ENCODE measurements at places on chromosomes 7 and 10. TPM values are rescaled to one million over a fixed set of nuclear protein-coding genes. Genes with fewer than 3 reads are reported as not detected.

DNA sequence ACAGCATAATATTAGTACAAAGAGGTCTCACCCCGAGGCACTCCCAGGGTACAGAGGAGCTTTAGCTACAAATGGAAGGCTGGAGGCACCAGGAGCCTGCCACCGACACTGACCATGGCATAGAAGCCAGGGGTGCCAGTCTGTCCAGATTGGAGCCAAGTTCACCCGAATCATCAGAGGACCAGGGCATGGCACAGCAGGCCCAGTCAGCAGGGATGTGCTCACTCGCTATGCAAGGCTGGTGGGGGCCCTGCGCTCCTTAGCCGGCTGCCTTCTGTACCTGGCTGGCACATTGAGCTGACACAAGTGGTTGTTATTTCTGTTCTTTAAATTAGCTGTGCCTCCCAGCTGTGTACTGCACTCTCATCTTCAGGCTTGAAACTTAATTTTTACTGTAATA lies 149.3 kb downstream of the TCERG1L start:
- DNase-seq = no peak

DNA sequence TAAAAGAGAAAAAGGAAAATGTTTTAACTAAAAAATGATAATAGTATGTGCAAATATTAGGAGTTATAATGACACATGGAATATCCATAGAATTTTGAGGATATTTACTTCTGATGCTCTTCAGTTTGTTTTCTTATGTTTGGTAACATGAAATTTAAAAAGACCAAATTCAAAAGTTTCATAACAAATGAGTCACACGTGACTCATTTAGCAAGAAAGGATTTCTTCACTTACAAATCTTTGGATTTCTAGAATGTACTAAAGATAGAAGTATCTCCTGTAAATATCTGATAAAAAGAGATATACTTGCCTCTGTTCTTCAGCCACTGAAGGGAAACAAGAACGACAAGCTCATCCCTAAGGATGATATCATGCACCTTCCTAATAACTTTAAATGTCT lies 774.5 kb upstream of the LRRTM3 start:
- DNase-seq = no peak

DNA sequence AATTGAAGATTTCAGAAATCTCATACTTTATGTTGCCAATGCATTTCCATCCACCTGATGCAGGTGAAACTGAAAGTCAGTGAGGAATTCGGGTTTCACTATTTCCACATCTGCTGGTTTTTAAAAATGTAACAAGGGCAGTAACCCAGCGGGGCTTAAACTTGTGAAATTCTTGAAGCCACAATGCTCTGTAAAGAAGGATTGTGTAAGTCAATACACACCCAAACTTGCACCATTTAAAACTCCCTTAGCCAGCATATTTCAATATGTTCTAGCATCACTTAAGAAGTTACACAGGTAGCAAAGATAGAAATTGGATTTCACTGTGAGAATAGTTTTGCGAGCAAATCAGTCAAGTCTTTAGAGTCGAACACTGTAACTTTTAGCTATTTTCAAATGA lies 386.1 kb downstream of the PLXDC2 start:
- DNase-seq = no peak

TFR2 gene
- polyA plus RNA-seq = 0.07 TPM

GAD2 gene
- polyA plus RNA-seq = not detected

- no peak for DNase-seq
Observed at GRCh38 chr10:71835671-71836595, 15.1 kb downstream of the PSAP start.

CYP3A7 gene
- polyA plus RNA-seq = not detected

DNA sequence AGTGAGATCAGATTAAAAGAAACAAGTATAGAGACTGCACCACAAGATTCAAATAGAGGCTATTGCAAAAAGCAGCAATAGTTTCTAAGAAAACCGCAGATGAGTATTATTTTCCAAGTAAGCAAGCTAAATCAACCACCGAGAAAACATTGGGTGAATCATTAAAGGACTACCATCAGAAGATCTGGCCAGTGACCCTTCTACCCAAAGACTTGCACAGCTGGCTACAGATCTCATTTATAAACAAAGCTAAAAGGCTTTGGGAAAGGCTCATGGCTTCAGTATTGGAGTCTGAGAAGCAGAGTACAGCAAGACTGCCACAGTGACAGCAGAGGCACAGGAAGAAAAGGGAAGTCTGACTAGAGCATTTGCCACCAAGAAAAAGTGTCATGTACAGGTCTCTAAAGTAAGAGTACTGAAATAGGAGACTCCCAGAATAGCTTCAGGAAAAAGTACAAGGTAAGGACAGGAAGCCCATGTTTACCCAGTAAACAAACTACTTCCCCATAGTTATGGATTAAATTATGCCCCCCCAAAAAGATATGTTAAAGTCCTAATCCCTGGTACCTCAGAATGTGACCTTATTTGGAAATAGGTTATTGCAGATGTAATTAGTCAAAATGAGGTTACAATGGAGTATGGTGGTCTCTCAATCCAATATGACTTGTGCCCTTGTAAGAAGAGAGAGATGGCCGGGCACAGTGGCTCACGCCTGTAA lies 19.0 kb downstream of the STEAP1 start:
- DNase-seq = no peak

DNA sequence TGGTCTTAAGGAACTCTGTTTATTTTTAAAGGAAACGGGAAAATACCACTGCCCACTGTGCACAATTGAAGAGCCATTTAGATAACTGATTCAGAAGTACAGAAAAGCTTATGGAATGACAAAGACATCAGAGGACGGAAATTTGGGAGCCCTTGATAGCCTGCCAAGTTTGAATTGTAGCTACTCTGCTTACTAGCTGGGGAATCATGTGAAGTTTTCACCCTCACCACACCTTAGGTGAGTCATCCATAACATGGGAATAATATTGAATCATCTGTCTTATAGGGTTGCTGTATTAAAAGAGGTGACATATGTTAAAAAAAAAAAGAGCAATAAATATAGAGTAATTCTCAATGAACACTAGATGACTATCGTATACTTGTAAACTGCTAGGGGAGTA lies 1104.2 kb downstream of the GATA3 start:
- DNase-seq = peak; percentile 44

GRCh38 chr7:116588225-116588624 lies 63.4 kb downstream of the CAV1 start:
- no peak for DNase-seq

- DNase-seq = no peak
Observed at GRCh38 chr10:133418289-133418993, 6.0 kb downstream of the SPRN start.

UFSP1 gene
- 1.4 TPM for polyA plus RNA-seq

DNA sequence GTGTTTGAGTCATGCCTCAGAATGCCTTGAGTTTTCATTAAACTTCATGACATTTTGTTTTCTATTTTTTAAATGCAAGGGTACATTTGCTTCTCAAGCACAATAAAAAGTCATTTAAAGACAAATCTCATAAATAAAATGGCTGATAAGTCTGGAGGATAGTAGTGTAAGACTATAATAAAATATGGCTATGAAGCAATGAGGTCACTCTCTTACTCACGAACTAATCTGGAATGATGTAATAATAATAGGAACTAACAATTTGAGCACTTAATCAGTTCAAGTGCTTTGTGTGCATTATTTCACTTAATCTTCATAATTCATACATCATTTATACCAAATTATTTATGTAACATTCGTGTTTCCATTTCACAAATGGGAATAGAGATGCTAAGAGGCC lies 149.3 kb upstream of the CTTNBP2 start:
- DNase-seq = no peak

TAS2R60 gene
- polyA plus RNA-seq = 0.08 TPM

PLCE1 gene
- polyA plus RNA-seq = 0.01 TPM

SUN3 gene
- polyA plus RNA-seq = not detected

DNA sequence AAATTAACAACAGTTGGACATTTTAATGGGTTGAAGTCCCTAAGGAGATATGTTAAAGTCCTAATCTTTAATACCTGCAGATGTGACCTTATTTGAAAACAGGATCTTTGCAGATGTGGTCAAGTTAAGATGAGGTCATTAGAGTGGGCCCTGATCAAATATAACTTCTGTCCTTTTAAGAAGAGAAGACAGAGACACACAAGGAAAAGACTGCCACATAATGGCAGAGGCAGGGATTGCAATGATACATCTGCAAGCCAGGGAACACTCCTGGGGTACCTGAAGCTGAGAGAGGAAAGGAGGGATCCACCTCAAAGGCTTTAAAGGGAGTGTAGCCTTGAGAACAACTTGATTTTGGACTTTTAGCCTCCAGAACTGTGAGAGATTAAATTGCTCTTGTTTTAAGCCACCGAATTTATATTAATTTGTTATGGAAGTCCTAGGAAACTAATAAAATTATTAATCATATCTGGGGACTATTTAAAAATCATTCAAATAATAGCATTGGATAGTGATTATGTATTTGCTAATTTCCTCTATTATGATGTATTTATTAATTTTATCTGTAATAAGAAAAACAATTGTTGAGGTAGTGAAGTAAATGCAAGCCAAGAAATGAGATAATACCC lies 700.0 kb upstream of the PCDH15 start:
- no peak for DNase-seq

AQP1 gene
- 0.17 TPM for polyA plus RNA-seq

EBF3 gene
- not detected for polyA plus RNA-seq

DNA sequence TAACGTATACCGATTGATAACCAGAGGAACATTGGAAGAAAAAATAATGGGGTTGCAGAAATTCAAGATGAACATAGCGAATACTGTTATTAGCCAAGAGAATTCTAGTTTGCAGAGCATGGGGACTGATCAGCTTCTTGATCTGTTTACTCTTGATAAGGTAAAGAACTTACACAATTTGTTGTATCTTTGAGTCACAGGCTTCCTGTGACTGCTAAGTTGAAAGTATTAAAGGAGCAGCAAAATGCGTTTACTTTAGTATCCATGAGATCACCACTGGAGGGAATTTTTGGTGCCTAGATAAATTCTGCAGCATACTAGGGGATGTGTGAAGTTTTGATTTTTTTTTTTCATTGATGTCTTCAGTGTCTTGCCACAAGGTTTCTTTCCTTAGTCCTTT lies 103.6 kb downstream of the BTAF1 start:
- DNase-seq = no peak

SPDYE2 gene
- not detected for polyA plus RNA-seq

DNA sequence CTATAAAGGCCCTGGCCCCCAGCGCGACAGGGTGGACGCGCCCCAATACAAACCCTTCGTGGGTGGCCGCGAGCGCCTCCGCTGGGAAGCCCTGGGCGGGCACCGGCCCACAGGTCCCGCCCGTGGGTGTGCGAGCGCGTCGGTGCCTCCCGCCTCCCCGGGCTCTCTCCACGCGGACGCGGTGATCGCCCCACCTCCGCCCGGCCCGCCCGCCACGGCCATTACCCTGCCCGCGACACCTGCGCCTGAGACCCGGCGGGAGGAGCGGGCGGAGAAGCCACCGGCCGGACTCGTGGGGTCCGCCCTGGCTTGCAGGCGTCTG lies 81.2 kb downstream of the PAX2 start:
- no peak for DNase-seq

GRCh38 chr10:126738001-126738400 lies 67.5 kb upstream of the C10orf90 start:
- DNase-seq = no peak

DNA sequence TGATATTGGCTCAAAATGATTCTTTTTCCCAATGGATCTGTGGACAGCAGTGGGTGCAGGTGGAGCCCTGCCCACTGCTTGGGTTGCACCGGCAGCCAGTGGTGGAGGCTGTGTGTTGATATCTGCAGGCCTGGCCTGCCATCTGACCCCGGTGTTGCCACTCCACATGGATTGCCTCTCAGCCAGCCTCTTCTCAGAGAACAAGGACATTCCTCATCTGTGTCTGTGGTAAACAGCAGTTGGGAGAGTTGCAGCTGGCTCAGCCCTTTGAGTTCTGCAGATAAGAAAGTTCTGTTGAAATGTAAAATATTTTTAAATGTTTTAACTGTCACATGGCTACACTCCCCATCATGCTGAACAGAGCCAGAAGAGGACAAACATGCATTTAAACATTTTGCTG lies 374.9 kb upstream of the CELF2 start:
- no peak for DNase-seq

SLC39A12 gene
- polyA plus RNA-seq = 0.03 TPM

- DNase-seq = no peak
Observed at GRCh38 chr10:60237977-60238758, 151.5 kb downstream of the ANK3 start.

NT5C2 gene
- 62.8 TPM for polyA plus RNA-seq

DNA sequence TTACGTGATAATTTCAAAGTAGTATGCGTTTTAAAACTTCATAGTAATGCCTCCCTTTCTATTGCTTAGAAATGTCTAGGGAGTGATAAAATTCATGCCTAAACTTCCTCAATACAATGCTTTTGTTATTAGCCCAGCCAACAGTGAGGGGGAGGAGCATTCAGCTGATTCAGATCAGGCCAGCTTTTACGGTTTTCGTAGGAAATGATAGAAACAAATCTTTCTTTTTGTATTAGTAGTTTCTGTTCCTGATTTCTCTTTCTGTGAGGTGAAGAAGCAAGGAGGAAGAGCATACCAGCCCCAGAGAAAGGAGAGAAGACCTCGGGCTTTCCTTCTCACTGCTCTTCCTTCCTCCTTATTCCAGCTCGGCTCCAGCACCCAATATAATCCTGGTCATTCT lies 35.2 kb upstream of the ITPRID1 start:
- DNase-seq = no peak

BMPER gene
- polyA plus RNA-seq = 0.58 TPM

GRCh38 chr10:6990891-6991290 lies 410.8 kb upstream of the PRKCQ start:
- no peak for DNase-seq

DNA sequence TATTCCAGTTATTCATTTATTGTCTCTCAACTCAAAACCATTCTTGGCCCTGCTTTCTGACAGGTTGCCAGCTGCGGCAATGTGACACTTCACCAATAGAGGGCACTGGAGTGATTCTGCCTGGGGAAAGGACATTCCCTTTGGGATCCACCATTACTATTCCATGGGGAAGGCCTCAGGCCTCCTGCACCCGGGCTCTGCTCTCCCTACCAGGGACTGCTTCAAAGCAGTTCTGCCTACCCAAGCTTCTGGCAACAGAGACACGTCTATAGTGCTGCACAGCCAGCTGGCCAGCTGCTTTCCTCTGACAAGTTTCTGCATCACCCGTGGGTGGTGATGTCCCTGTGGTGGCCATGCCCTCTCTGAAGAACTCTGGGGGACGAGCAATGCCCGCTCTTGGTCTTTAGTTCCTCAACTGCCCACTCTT lies 163.8 kb downstream of the ELMO1 start:
- DNase-seq = no peak

PRPS1L1 gene
- not detected for polyA plus RNA-seq

GRCh38 chr10:945778-946177 lies 14.3 kb upstream of the LARP4B start:
- DNase-seq = no peak

GRCh38 chr10:102546606-102547320 lies 43.0 kb downstream of the SUFU start:
- DNase-seq = no peak

- DNase-seq = no peak
Observed at GRCh38 chr10:110751850-110752249, 107.7 kb downstream of the RBM20 start.
